Fibroblast of skin of right quadriceps (primary cell): ENCODE measurements at places on chromosomes 3 and 15.
A peak's percentile ranks its signal among the peaks of the same experiment; 100 is the strongest.

DNA sequence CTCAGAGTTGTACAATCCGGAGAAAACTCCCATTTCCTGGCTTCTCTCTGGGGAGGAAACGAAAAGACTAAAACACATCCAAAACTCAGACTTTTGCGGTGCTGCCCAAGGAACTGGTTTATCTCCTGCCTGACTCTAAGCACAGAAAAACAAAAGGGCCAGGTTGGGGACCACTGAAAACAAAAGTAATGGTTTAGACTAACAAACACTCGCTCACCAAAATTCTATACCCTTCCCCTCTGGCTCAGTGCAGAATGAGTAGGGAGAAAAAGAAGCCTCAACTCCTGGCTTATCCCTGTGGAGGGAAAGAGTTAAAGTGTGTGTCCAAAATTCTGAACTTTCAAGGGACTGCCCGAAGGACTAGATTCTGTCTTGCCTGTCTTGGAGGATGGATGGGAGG is 173.6 kb downstream of the FGF12 start:
- DNase-seq = no peak

GRCh38 chr3:123692041-123692440 is 107.2 kb upstream of the HACD2 start:
- DNase-seq = no peak

GRCh38 chr15:78167227-78167888 is 18.2 kb downstream of the IDH3A start:
- DNase-seq = no peak

DNA sequence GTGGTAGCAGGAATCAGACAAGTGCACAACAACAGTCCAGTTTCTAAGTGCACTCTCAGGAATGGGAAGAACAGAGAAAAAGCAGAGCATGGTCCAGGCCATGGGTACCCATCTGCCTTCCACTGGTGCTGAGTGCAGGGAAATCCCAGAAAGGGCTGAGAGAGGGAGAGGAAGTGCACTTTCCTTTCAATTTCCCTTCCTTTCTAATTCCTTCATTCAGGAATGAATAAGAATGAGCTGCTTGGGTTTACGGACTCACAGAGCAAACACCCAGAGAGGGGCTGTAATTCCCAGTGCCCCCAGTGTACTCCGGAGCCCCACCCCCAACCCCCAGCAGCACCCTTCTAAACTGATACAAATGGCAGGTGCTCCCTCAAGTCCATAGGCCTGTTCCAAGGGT is 300.6 kb downstream of the FOXP1 start:
- DNase-seq = no peak

DNA sequence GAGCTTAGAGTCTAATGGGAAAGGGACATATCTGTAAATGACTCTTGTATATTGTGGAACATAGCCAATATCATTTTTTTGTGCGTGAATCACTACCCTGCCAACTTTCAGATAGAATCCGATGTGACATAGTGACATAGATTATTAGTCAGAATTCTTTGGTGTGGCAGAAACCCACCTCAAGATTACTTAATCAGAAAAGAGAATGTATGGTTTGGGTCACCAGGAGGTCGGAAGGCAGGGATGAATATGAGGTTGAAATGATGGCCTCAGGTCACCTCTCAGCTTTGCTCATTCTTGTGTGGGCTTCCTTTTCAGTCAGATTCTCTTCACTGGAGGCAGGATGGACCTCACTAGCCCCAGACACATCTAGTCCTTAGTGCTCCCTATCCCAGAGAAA is 41.4 kb downstream of the SNAPC5 start:
- peak; percentile 20 for DNase-seq

DNA sequence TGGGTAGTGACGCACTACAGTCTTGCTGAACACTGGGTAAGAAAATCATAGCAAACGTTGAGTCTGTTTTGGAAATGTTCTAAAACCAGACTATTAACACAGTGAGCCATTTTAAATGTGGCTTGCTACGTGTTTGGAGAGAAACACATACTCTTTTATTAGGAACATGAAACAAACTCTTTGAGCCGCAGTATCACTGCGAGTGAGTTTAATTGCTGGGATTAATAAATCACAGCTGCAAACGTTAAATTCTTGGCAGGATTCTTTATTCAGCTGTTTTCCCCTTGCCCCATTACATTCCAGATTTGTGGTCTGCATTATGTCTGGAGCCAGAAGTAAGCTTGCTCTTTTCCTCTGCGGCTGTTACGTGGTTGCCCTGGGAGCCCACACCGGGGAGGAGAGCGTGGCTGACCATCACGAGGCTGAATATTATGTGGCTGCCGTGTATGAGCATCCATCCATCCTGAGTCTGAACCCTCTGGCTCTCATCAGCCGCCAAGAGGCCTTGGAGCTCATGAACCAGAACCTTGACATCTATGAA is 33.6 kb downstream of the BTD start:
- DNase-seq = peak; percentile 94

GRCh38 chr15:91704343-91704742 is 149.2 kb upstream of the SLCO3A1 start:
- no peak for DNase-seq

DNA sequence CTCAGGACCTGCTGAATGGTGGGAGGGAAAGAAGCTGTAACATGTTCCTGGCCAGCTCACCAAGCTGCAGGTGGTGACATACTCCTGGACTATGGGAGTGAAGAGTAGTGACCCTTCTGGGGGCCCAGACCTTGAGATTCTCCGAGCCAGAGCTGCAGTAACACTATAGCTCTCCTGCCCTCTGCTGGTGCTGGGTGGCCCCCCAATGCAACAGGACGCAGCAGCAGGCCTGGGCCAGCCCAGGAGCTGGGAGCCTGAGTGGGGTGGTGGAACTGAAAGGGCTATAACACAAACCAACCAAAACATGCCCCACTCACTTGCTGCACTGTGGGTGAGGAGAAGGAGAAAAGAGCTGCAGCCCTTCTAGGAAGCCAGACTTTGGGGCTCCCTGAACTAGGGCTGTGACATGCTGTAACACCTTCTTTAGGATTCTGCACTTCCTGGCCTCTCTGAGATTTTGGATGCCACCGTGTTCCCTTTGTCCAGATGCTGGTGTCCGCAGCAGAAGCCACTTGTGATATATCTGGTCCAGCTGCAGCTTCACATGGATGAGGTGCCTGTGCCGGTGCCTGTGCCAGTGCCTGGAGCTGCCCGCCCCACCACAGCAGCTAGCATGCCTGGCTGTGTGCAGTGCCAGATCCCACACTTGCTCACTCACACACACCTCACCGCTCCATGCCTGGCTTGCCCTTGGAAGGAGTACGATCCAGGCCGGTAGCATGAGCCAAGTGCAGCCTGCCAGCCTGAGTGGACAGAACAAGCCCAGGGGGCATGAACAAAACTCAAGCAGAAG is 636.8 kb upstream of the KCNMB2 start:
- DNase-seq = no peak
